ENCODE measurements at places on chromosomes 6 and 20. TPM values are rescaled to one million over a fixed set of nuclear protein-coding genes. Genes with fewer than 3 reads are reported as not detected.

Gene GJA10
- not detected for total RNA-seq

Gene SNX21
- total RNA-seq: 11.4 TPM

Gene SOX12
- total RNA-seq: 25.4 TPM

Gene LST1
- total RNA-seq: 0.36 TPM

Gene TCFL5
- 4.7 TPM for total RNA-seq

Gene CAGE1
- not detected for total RNA-seq

Gene SRSF12
- 2.0 TPM for total RNA-seq

Gene PAK5
- not detected for total RNA-seq

Gene COX4I2
- not detected for total RNA-seq

Gene NR2E1
- not detected for total RNA-seq

Gene CALHM4
- total RNA-seq: not detected

Gene ZC2HC1B
- total RNA-seq: not detected

Gene COL11A2
- total RNA-seq: 0.83 TPM

Gene OTOR
- total RNA-seq: not detected

Gene LY6G5B
- 3.8 TPM for total RNA-seq

Gene FITM2
- 9.6 TPM for total RNA-seq

Gene CST2
- total RNA-seq: 0.27 TPM

Gene PTPRA
- total RNA-seq: 38.5 TPM

Gene SLC32A1
- not detected for total RNA-seq

Gene BACH2
- 0.42 TPM for total RNA-seq

Gene TP53TG5
- not detected for total RNA-seq

Gene TNF
- total RNA-seq: 0.14 TPM

Gene HLA-DQB2
- total RNA-seq: not detected

Gene SOBP
- 0.90 TPM for total RNA-seq

Gene SAMD10
- total RNA-seq: not detected

Gene SAPCD1
- 5.2 TPM for total RNA-seq

Gene NT5E
- total RNA-seq: 33.2 TPM

Gene FILIP1
- total RNA-seq: 0.32 TPM

Gene SUMO4
- not detected for total RNA-seq

Gene EPHA7
- total RNA-seq: 0.05 TPM

Gene PTPRT
- total RNA-seq: not detected

Gene RNF39
- not detected for total RNA-seq

Gene SLC44A4
- not detected for total RNA-seq

Gene MRAP2
- total RNA-seq: 1.7 TPM

Gene OR2J3
- total RNA-seq: not detected

Gene RFX6
- not detected for total RNA-seq

Gene NOX3
- total RNA-seq: not detected

Gene SSTR4
- 0.28 TPM for total RNA-seq

Gene HLA-DMB
- total RNA-seq: 2.2 TPM

Gene CCN2
- total RNA-seq: 155 TPM

Gene CYP24A1
- 140 TPM for total RNA-seq

Gene FAM83B
- not detected for total RNA-seq
